ENCODE measurements at places on chromosomes 4 and X.

- DNase-seq = no peak
Measured at GRCh38 chr4:97585274-97585673, 558.0 kb downstream of the STPG2 start.

GRCh38 chr4:108794136-108794535, 31.3 kb upstream of the ETNPPL start:
- no peak for DNase-seq

- no peak for DNase-seq
Measured at GRCh38 chr4:186451982-186452381, 103.4 kb downstream of the MTNR1A start.

GRCh38 chrX:19743386-19743785, 144.0 kb downstream of the SH3KBP1 start:
- no peak for DNase-seq

- DNase-seq = no peak
Measured at GRCh38 chr4:45241976-45242375, 515.6 kb upstream of the GNPDA2 start.

Data from CD4-positive, alpha-beta T cell treated with Interleukin-21 for 1 hour (primary cell).